ENCODE measurements at places on chromosomes 12 and 14.
A peak's percentile ranks its signal among the peaks of the same experiment; 100 is the strongest.

DNA sequence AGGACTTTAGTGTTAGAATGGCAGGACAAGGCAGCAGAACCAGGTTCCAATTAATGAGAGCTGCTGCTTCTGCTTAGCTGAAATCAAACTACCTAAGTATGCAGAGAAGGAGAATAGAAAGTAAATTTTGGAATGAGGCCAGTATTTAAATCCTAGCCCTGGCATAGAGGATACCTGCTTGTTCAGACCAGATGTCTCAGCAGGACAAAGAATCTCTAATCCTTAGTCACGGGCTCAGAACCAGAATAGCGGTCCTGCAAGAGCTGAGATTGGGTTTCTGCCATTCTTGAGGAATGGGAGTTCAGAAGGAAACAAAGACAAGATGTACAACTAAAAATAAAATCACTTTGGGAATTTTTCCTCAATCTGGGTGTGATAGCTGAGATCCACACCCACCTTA lies 550.8 kb upstream of the TMEM132C start:
- no peak for DNase-seq

- DNase-seq = no peak
Measured at GRCh38 chr12:130334937-130335336, 2.8 kb upstream of the PIWIL1 start.

GRCh38 chr14:104686624-104687517 lies 2.5 kb upstream of the INF2 start:
- no peak for DNase-seq

DNA sequence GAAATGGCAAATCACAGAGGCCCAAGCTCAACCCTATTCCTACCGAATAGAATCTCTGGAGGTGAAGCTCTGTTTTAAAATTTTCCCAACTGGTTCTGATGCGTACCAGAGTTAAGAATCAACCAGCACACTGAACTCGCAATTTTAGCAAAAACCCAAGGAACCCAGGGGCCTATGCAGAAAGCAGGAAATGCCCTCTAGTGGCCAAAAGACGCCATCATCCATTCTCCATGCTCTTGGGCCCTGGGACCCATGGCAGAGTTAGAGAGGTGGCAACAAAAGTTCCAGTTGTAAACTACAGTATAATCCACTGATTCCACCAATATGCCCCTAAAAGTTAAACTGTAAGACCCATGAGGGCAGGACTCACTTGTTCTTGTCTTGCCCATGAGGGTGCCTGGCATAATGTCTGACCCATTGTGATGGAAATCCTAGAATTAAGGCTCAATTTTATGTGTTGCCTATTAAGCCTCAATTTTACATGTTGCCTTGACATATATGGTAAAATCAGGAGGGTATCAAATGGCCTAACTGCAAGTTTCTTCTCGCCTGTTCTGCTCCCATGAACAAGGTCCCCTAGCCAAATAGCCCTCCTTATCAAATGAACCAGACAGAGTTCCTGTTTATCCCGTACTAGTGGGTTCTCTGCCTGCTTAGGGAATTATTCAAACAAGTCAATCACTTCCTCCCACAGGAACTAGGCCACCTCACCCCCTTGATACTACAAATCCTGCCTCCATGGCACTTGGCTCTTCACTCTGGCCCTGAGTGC lies 137.5 kb upstream of the CPM start:
- DNase-seq = peak; percentile 20

- DNase-seq = no peak
Measured at GRCh38 chr14:54918427-54918826, 15.8 kb upstream of the GCH1 start.

DNA sequence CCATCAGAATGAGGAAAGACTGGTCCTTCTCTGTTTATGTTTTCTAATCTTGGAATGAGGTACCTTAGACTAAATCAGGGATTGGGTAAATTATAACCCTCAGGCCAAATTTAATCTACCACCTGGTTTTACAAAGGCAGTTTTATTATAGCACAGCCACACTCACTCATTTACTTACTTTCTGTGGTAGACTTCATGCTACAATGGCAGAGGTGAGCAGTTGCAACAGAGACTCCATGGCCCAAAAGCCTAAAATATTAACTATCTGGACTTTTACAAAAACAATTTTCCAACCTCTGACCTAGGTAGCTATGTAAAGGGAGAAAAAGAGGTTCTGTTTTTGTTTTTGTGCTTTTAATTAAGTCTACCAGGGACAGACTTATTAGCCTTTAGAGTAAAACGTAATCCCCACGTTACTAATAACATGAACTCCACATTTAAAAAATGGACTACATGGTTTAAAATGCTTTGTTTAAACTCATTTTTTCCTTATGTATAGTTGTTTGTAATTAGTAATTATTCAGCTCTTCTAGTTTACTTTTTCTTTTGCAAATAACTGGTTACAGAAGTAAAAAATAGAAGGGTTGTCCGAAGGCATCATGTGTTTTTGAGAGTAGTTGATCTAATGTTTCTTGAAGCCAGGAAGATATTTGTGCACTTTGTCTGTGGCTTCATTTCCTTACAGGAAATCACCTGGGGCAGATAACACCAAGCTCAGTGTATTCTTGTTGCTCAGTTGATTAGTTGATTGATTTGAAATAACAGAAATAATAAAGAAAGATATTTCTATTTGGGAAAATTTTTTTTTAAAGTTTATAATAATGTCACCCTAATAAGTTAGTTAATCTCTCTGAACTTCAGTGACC lies 57.6 kb upstream of the ATP2B1 start:
- DNase-seq = no peak

GRCh38 chr12:12890543-12891079 lies 751 bp upstream of the GPRC5A start:
- DNase-seq = no peak

DNA sequence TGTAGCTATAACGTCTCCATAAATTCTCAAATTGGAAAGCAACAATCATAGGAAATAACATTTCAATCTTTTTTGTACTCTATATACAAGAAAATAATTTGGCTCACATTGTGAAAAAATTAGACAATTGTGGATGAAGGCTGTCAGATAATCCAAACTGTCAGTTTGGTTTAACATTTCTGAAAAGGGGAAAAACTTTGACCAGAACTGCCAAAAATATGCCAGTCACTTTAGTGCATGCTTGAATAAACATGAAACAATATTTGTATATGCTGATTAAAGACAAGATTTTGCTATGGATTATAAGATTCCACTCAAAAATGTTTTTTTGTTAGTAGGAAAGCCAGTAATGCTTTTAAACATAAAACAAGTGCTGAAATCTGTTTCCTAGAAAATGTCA lies 38.9 kb downstream of the CCDC59 start:
- DNase-seq = no peak

GRCh38 chr12:78898416-78898815 lies 33.8 kb downstream of the SYT1 start:
- no peak for DNase-seq
